ENCODE measurements at places on chromosomes 12 and 14. TPM values are rescaled to one million over a fixed set of nuclear protein-coding genes. Genes with fewer than 3 reads are reported as not detected.

GRCh38 chr12:123329799-123330198 lies 34.8 kb downstream of the SBNO1 start:
- DNase-seq: no peak

DNA sequence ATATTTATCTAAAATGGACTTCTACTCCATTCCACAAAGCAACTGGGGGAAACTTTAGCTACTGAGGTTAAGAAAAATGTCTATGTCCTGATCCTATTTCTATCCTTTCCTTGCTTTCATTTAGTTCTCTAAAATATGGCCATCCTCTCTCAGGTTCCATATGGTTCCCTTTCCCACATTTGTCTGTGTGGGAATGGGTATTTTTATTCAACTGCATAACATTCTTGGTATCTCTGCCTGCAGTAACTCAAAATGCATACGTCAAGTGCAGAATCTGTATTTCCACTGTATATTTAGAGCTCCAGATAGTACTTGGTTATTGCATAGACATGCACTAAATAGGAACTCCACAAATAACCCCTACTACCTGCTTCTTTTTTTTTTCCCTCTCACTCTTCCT lies 130.6 kb upstream of the BTG1 start:
- DNase-seq: no peak

DNA sequence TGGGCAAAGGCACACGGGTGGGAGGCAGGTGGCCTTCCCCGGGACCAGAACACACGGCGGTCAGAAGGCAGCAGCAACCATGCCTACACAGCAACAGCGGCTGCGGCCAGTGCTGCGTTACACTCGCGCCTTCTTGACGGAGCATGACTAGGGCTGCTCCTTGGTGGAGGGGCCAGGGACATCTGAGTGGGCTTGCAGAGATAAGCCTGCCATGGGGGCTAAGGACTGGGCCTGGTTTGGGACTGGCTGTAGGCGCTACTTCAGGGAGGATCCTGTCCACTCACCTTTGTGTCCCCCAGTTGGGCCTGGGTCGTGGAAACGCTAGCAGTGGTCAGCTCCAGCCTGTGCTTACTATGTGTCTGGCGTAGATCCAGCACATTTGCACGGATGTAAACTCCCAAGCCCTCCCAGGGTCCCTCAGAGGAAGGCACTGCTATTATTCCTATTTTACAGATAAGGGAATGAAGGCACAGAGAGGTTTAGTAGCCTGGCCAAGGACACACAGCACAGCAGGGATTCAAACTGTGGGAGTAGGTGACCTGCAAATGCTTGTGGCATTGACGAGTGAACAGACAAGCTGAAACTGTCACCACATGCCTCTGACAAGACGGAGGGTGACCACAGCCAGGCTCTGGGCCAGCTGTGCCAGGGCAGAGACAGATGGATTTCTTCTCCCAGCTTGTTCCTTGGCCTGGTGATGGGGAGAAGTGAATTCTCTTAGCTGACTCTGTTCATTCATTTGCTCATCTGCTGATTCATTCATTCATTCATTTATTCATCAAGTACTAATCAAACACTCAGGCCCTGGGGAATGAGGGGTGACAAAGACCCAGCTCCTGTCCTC lies 31.9 kb upstream of the DLK1 start:
- DNase-seq: no peak

DNA sequence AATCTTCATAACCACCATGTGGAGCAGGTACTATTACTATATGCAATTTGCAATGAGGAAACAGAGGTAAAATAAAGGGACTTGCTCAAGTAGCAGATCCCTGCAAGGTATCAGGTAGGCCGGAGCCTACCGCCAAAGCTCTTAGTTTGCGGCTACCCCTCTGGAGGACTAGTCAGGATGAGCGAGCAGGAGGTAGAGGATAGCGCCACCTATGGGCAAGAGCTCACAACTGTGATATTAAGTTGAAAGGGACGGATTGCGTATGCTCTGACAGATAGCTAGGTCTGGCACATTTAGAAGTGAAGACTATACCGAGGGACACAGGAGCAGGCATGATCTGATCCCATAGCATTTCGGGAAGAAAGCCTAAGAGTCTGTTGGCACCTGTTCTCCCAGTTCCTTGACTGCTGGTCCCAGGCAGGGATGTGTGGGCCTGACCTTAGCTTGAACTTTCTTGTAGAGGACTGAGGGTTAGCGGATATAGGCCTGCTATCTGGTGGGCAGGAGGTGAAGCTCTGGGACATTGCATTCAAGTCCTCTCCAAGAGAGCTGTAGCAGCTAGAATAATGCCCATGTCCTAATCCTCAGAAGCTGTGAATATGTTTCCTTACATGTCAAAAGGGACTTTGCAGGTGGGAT lies 48.0 kb downstream of the SLC17A8 start:
- peak; percentile 26 for DNase-seq

DNA sequence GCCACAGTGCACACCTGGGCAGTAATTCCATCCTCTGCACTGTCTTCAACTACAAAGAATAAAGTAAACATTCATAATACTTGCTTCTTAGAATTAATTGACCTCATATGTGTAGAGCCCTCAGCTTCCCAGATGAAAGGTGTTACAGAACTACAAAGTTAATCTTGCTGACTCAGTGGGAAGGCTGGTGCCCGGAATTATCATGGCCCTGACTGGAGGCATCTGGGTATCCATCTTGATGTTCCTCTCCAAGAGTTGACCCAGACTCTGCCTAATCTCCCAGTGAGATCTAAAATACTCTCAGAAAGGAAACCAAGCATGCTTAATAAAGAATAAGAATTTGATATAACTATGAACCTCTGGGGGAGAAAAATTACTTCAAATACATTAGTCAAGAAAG lies 147.0 kb upstream of the ARID2 start:
- DNase-seq: no peak

GRCh38 chr12:1630133-1630826 lies 1.2 kb downstream of the WNT5B start:
- peak; percentile 59 for DNase-seq

GRCh38 chr12:65656891-65657351 lies 167.4 kb upstream of the HMGA2 start:
- DNase-seq: no peak

DNA sequence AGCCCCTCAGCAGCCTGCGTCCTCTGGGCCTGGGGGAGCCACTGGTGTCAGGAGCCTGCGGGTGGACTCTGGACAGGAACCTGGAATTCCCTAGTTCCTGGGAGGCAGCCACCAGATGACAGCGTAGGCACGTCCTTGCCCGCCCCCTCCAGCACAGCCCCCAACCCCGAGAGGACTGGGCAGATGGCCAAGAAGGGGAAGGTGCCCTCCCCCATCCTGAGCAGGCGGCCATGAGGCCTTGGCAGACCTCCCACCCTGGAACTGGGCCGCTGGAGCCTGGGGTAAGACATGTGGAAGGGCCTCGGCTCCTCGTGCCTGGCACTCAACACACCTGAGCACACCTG lies 60.4 kb upstream of the FBRSL1 start:
- DNase-seq: no peak

DNA sequence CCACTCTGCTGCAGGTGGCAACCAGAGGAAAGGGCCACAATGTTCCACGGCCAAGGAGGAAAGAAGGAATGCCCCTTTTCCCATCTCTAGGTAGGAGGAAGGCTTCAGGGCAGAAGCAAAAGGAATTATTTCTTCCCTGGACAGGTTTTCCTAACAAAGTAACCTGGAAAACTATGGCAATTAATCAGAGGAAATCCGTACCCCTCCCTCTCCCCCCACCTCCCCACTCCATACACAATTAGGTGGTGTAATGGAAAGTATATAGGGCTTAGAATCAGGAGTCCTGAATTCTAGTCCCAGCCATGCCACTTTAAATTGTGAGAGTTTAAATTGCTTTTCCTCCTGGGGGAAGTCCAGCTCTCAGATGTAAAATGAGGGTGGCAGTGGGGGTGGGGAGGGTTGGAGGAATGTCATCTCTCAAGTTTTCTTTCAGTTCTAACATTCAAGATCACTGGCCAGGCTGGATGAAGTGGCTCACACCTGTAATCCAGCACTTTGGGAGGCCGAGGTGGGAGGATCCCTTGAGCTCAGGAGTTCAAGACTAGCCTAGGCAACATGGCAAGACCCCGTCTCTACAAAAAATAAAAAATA lies 1.7 kb downstream of the DHH start:
- DNase-seq: no peak

GRCh38 chr14:34368115-34368970 lies 93.7 kb downstream of the SPTSSA start:
- peak; percentile 38 for DNase-seq

DNA sequence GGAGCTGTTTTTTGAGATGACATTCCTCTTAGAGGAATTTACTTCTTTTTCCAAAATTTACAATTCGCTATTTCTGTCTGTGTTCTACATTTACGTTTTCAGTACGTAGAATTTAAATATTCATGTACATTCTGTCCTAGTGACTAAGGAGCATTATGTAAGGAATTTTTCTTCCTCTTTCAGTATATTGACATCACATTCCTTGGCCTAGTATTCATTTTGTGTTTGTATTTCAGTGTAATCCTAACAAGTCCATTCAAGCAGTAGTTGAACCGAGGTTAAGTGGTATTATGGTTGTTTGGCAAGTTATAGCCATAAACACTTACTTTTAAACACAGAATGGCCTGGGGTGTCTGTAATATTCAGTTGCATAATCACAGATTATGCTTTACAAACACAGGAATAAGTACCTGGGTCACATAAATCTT lies 465.2 kb downstream of the PCNX1 start:
- no peak for DNase-seq

DHH gene
- 0.27 TPM for total RNA-seq

CLECL1 gene
- total RNA-seq: 2.7 TPM

CLEC4C gene
- total RNA-seq: not detected

SERPINA12 gene
- total RNA-seq: not detected

RNASE7 gene
- total RNA-seq: not detected

DNAJC22 gene
- total RNA-seq: 25.4 TPM

All from transverse colon (tissue), 4 donors.